NCI-H1694 (cell line): ENCODE measurements at places on chromosomes 4 and X.

- no peak for DNase-seq
Observed at GRCh38 chr4:94451051-94451694, 569 bp upstream of the PDLIM5 start.

- DNase-seq = no peak
Observed at GRCh38 chr4:42078184-42078801, 74.2 kb downstream of the BEND4 start.

- no peak for DNase-seq
Observed at GRCh38 chr4:170374770-170375169, 285.0 kb upstream of the AADAT start.

GRCh38 chr4:180280726-180281297, 1962.4 kb upstream of the TENM3 start:
- DNase-seq = no peak

DNA sequence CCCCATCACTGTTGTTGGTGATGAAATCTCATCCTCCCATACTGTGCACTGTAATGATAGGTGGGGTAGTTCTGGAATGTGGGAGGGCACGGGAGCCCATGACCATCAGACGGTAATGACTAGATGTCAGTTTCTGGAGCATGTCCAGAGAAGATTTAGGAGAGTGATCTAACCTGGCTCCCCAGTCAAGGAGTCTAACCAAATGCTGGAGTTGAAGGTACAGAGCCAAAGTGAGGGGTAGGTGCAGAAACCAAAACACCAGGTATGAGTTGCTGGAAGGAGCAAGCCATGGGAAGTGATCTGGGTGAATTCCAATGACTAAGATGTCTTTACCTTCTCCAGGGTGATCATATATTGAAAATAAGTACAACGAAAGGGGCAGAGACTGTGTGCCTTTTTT, 296.9 kb downstream of the INPP4B start:
- no peak for DNase-seq

GRCh38 chrX:48468247-48468671, 1.8 kb downstream of the SLC38A5 start:
- no peak for DNase-seq

DNA sequence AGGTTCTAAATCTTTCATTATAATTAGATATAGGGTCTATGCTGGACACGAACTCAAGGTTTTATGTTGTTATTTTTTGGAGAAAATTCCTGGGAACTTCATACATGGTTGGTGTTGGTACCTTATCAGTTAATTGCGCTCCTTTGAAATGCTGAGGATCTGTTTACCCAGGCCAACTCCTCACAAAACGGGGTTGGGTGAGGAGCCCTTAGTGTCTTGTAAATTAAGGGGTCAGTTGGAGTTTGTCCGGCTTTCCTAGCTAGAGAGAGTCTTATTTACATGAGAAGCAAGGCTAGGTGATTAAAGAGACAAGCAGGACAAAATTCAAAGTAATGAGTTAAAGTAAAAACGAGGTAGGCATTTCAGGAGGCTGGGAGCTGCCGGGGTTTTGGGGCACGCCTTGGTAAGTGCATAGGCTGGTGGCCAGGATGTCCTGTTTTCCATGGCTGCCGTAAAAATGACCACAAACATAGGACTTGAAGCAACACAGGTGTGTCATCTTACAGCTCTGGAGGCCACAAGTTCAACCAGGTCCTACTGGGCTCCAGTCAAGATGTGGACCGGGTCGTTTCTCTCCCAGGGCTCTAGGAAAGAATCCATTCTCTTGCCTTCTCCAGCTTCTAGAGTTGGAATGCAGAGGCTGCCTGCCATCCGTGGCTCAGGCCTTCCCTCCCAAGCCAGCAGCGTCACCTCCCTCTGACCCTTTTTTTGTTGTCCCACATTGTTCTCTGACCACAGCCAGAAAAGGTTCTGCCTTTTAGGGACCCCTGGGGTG, 19.8 kb downstream of the PSAPL1 start:
- DNase-seq = no peak

DNA sequence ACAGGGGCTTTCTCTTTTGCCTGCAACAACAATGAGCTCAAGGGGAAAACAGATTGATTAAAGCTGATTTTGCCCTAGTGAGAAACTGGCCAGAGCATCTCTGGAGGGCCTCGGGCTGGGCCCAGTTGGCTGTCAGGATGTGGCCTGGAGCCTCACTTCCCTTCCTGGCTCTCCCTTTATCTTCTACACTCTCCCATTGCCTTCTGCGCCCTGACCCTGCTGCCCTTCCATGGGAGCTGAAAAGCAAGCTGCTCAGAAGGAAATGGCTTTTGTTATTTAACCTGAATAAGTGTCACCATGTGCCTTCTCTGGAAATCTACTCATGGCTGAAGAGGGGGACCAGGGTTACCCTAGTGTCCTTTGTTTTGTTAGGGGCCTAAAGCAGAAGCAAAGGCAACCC, 43.8 kb downstream of the NHSL2 start:
- no peak for DNase-seq

GRCh38 chr4:101174679-101175345, 172.5 kb downstream of the PPP3CA start:
- no peak for DNase-seq
